ENCODE measurements at places on chromosomes 6 and 20. TPM values are rescaled to one million over a fixed set of nuclear protein-coding genes. Genes with fewer than 3 reads are reported as not detected.

- no peaks in the 10 kb centered on the region for H3K27me3 ChIP-seq
- H3K4me3 ChIP-seq: no peak overlapping the region
- no peaks in the 10 kb centered on the region for H3K4me1 ChIP-seq
- H3K27ac ChIP-seq: no peak overlapping the region
These were observed 6.7 kb upstream of the C2 start for GRCh38 chr6:31920811-31921210.

DNA sequence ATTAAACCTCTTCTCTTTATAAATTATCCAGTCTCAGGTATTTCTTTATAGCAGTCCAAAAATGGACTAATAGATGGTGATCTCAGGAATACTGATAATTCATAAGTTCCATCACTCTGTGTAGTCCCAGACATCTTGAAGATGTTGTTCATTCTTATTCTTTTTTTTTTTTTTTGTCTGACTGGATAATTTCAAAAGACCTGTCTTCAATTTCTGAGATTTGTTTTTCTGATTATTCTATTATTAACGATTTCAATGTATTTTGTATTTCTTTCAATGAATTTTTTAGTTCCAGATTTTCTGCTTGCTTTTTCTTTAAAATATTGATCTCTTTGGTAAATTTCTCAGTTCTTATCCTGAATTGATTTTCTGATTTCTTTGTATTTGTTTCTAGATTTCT is 29.7 kb upstream of the ZNF337 start:
- no peaks in the 10 kb centered on the region for H3K36me3 ChIP-seq
- no peak overlapping the region for H3K4me3 ChIP-seq
- peaks cover 10% of the 10 kb centered on the region for H3K27me3 ChIP-seq
- no peaks in the 10 kb centered on the region for H3K4me1 ChIP-seq
- H3K27ac ChIP-seq: no peak overlapping the region
- no peak for DNase-seq

GRCh38 chr20:33785503-33785902 is 25.6 kb upstream of the CHMP4B start:
- H3K27ac ChIP-seq: no peak overlapping the region
- no peaks in the 10 kb centered on the region for H3K27me3 ChIP-seq
- no peaks in the 10 kb centered on the region for H3K4me1 ChIP-seq
- H3K36me3 ChIP-seq: no peaks in the 10 kb centered on the region

OR2J1 gene
- not detected for total RNA-seq

GRCh38 chr6:119757467-119757866 is 407.9 kb upstream of the MAN1A1 start:
- H3K27ac ChIP-seq: no peak overlapping the region
- no peaks in the 10 kb centered on the region for H3K4me1 ChIP-seq
- H3K4me3 ChIP-seq: no peak overlapping the region
- no peaks in the 10 kb centered on the region for H3K36me3 ChIP-seq

GRCh38 chr6:154916857-154917256 is 78.3 kb upstream of the TIAM2 start:
- no peak overlapping the region for H3K27ac ChIP-seq
- H3K4me1 ChIP-seq: no peaks in the 10 kb centered on the region
- H3K4me3 ChIP-seq: no peak overlapping the region
- DNase-seq: no peak

DNA sequence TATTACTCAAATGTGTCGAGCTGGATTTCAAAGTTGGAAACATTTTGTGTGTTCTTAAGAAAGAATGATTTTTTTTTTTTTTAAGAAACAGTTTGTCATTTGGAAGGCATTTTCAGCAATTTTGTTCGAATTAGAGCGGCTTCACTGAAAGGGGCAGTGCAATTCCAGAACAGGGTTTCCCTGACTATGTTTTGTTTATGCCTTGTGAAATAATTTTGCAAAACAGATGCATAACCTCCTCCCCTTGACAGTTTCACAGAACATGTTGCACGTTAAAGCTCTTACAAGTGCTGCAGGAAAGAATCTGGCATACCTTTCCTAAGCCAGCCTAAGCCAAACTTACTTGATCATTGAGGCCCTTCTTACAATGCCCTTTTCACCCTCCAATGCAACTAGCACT is 216.0 kb upstream of the SSTR4 start:
- no peaks in the 10 kb centered on the region for H3K27me3 ChIP-seq
- H3K27ac ChIP-seq: no peak overlapping the region
- no peak for DNase-seq
- no peaks in the 10 kb centered on the region for H3K4me1 ChIP-seq
- H3K4me3 ChIP-seq: no peak overlapping the region
- H3K36me3 ChIP-seq: no peaks in the 10 kb centered on the region

DNA sequence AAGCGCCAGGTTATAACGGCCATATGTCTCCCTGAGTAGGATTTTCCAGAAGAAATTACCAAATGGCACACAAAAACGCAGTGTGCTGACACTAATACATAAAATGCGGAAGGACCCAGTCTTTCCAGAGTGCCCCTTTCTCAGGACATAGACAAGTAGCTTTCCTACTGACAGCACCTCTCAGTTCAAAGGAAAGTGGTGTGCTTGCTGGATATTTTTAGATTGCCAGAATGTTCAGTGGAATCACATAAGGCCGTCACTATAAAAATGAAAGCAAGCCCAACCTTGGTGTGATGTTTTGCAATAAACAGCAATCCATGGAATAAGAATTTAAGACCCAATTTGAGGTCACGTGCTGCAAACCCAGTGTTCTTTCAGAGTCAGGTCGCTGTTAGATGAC is 135.5 kb upstream of the AGPAT4 start:
- no peak overlapping the region for H3K4me3 ChIP-seq
- no peaks in the 10 kb centered on the region for H3K4me1 ChIP-seq
- H3K36me3 ChIP-seq: no peaks in the 10 kb centered on the region
- no peaks in the 10 kb centered on the region for H3K27me3 ChIP-seq

DNA sequence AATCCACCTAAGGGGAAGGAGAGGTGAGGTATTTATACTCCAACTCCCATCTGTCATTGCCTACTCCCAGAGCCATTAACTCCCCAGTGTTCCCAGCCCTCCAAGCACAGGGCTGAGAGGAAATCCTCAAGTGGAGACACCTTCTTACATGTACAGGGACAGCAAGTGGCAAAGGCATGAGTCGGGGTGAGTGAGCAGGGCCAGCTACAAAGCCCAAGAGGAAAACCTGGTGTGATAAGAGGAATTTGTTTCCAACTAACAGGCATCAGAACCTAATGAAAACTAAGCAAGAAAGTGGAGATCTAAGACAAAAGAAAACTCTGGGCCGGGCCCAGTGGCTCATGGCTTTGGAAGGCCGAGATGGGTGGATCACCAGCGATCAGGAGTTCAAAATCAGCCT is 70.0 kb upstream of the SRSF6 start:
- H3K27me3 ChIP-seq: no peaks in the 10 kb centered on the region
- no peak overlapping the region for H3K27ac ChIP-seq
- peaks cover 25% of the 10 kb centered on the region for H3K4me1 ChIP-seq
- H3K36me3 ChIP-seq: no peaks in the 10 kb centered on the region

DNA sequence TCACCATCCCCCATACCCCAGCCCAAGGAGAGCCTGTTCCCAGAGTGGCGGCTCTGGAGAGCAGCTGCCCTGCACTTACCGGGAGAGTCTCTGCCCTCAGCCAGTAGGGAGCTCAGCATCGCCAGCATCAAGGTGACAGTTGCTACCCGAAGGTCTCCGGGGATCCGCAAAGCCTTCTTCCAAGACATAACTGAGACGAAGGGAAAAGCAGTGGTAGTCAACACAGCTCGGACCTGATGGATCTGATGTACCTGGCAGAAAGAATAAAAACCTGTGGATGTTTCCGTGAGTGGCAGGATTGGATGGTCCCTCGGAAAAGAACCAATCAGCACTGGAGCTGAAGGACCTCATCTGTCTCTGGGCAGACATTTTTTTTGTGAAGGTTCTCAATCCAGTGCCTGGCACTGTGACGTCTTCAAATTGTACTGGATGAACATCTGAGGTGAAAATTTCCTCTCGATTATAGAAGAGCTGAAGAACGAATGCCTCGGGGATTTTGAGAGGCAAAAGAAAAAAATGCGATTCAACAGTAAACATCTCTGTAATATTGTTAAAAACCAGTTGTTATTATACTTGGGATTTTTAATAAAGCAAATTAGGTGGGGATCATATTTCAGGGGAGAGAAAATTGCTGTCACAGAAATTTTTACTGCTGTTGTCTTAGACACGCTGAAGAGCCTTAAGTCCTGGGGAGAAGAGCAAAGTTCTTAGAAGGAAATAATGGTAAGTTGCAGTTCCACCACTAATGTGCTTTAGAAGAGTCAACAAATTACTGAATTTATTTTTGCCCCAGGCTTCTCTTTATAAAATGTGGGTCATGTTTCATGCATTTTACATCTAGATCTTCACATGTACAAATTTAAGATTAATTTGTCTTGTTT is at the start of gene HLA-DQB1:
Gene HLA-DQB1 (minus strand): TSS at position 238 of the 881 bp plus-strand sequence. CDS start 50 bp downstream, at position 188.
- no peaks in the 10 kb centered on the region for H3K4me1 ChIP-seq
- DNase-seq: peak; percentile 34
- peaks cover 50% of the 10 kb centered on the region for H3K27me3 ChIP-seq
- no peak within 1 kb of the TSS for H3K27ac ChIP-seq

All from A673 (cell line).